Neuronal stem cell (in vitro differentiated cells): ENCODE measurements at places on chromosomes 3 and 15.

DNA sequence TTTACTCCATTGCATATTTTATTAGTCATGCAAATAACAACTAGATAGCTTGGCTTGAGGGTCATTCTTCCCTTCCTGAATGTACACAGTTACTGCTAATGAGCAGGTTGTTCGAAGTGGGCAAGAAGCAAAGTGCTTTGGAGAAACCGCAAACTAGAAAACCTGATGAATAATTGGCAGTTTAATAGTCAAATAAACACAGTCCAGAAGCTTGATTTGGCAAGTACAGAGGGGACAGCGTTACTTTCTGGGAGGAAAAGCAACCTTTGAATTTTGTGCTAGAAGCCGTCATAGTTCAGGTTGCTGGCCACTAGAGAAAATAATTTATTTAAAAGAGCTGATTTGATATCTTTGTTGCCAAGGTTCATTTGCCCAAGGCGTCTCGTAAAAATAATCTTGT lies 94.9 kb downstream of the MFSD1 start:
- no peaks in the 10 kb centered on the region for H3K27me3 ChIP-seq
- H3K36me3 ChIP-seq = no peaks in the 10 kb centered on the region
- no peaks in the 10 kb centered on the region for H3K4me1 ChIP-seq
- no peak overlapping the region for H3K4me3 ChIP-seq

DNA sequence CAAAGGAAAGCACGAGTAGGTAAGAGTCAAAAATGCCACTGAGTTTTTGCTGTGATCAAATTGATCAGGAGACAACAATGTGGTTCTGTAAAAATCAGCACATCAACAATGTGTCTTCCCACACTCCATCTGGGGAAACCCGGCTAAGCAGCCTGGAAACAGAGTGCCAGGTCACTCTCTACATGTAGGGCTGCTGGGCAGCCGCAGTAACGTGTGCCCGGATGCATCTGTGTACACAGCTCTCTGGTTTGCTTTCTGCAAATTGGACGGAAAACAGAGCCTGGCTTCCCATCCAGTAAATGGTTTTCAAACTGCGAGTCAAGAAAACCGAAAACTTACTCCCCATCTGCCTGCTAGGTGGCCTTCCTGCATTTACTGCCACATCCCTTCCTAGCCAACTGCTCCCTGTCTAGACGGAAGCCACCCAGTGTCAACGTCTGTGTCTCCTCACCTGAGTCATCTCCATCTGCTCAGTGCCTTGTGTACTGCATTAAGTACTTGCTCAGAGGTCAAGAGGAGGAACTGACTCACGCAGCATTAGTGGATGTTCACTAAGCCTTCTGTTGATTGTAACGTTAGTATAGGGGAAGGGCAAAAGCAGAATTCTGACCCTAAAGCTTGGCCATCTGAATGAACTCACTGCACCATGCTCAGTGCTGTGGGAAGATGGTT lies 124.1 kb downstream of the TJP1 start:
- H3K27ac ChIP-seq = no peak overlapping the region
- H3K27me3 ChIP-seq = peaks cover 3% of the 10 kb centered on the region
- peaks cover 8% of the 10 kb centered on the region for H3K36me3 ChIP-seq
- no peak overlapping the region for H3K4me3 ChIP-seq
- DNase-seq = no peak

DNA sequence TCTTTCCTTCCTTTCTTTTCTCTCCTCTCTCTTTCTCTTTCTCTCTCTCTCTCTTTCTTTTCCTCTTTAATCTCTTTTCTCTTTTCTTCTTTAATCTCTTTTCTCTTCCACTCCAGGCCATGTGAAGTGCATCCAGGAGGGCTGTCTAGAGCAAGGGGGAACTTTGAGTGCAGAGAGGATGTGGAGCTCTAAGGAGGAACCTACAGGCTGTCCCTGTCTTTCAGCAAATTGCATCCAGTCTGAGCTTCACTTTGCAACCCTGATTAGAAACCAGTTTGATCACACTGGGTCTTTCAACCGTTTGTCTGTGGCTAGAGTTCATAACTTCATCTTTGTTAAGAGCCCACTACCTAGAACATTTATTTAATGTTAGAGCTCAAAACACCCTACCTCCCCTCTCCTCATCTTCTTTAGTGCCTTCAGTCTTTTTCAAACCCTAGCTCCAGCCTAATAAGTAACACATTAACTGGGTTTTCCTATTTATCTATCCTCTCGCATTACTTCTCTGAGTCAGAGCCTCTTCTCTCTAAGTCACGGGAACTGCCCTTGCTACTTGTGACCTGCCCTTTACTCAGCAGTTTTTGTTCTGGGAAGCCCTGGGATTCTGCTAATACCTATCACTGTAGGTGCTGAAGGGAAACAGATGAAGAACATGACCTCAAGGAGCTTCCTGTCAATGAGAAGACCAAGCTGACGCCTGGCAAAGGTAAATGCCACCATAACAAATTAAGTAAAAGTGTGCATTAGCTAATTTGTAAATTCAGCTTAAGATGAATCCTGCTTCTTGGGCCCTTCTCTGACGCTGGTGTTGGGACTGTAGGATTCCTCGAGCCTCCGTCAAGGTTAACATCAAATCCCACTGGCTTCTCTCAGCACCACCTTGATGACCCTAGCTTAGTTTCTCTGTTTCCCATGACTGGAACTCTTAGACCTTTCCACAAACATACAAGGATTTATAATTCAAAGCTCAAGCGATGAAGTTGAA lies at the start of gene GCNT3:
Gene GCNT3 (plus strand): TSS at position 508 of the 985 bp plus-strand sequence. CDS start 6,456 bp downstream, outside the sequence.
- H3K27me3 ChIP-seq = peaks cover 16% of the 10 kb centered on the region
- no peak within 1 kb of the TSS for H3K4me3 ChIP-seq
- no peaks in the 10 kb centered on the region for H3K4me1 ChIP-seq
- H3K27ac ChIP-seq = no peak within 1 kb of the TSS
- no peaks in the 10 kb centered on the region for H3K36me3 ChIP-seq
- DNase-seq = no peak

DNA sequence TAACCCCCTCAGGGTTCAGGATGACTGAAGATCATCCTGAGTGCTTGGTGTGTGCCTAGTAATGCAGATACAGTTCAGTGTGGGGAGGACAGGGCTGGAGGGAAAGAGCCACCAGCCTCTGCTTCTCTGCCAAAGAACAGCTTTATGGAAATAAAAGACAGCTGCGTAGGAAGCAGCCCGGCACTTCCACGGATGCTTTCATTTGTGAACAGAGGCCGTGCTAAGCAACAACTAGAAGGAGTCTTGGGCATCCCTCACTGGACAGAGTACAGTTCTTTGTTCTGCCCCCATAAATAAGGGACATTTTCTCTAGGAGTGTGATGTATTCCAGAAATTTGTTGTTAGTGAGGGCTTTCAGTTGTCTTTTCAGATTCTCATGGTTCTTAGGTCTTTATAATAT lies 194.8 kb upstream of the RGMA start:
- no peaks in the 10 kb centered on the region for H3K36me3 ChIP-seq
- no peak for DNase-seq
- no peak overlapping the region for H3K4me3 ChIP-seq
- peaks cover 22% of the 10 kb centered on the region for H3K4me1 ChIP-seq

GRCh38 chr3:134852132-134852531 lies 57.1 kb downstream of the EPHB1 start:
- no peak overlapping the region for H3K4me3 ChIP-seq
- no peaks in the 10 kb centered on the region for H3K36me3 ChIP-seq
- DNase-seq = no peak
- H3K27me3 ChIP-seq = no peaks in the 10 kb centered on the region
- no peaks in the 10 kb centered on the region for H3K4me1 ChIP-seq
- no peak overlapping the region for H3K27ac ChIP-seq

GRCh38 chr3:171125010-171125409 lies 98.5 kb upstream of the SLC2A2 start:
- no peaks in the 10 kb centered on the region for H3K4me1 ChIP-seq
- no peaks in the 10 kb centered on the region for H3K27me3 ChIP-seq
- no peak overlapping the region for H3K27ac ChIP-seq

- DNase-seq = no peak
- H3K27me3 ChIP-seq = no peaks in the 10 kb centered on the region
- H3K27ac ChIP-seq = no peak overlapping the region
- no peaks in the 10 kb centered on the region for H3K36me3 ChIP-seq
- no peak overlapping the region for H3K4me3 ChIP-seq
These were observed 302.8 kb downstream of the FHIT start for GRCh38 chr3:60948488-60948887.
